ENCODE measurements at places on chromosomes 13 and 19.
A peak's percentile ranks its signal among the peaks of the same experiment; 100 is the strongest.

GRCh38 chr13:52169839-52170238, 10.4 kb upstream of the NEK3 start:
- no peak overlapping the region for H3K4me3 ChIP-seq
- no peak overlapping the region for H3K27ac ChIP-seq
- H3K36me3 ChIP-seq = no peaks in the 10 kb centered on the region

GRCh38 chr19:44772959-44773358, 4.7 kb upstream of the CBLC start:
- DNase-seq = no peak
- no peak overlapping the region for H3K27ac ChIP-seq
- no peak overlapping the region for H3K4me3 ChIP-seq

DNA sequence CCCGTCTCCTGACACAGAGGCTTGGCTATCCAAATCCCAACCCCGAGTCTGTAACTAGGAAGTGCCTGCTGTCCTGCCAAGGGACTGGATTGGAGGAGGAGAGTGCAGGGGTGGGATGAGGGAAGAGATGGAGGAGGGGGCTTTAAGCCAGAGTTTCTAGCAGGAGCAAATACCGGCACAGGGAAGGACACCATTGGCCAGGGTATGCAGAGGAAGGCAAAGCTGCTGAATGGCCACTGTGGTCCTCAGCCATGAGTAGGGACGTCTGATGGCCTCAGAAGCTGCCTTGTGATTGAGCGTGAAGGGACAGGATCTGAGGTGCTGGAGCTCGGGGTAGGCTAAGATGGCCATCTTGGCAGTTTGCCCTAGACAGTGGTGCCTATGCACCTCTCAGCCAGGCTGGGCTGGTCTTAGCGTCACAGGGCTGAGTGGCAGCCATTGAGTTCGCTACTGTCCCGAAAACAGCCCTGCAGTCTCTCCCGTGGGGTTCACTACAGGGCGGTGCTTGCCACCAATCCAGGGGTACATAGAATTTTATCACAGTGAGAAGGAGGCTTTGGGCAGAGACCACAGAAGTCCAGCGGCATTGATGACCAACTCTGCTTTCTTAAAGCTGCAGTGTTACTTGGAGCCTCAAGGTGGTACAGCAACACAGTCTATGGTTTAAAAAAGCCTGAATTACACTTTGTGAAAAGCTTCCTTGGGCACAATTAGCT, 61.8 kb downstream of the AKAP11 start:
- H3K27ac ChIP-seq = no peak overlapping the region
- peaks cover 16% of the 10 kb centered on the region for H3K4me1 ChIP-seq
- no peak overlapping the region for H3K4me3 ChIP-seq

DNA sequence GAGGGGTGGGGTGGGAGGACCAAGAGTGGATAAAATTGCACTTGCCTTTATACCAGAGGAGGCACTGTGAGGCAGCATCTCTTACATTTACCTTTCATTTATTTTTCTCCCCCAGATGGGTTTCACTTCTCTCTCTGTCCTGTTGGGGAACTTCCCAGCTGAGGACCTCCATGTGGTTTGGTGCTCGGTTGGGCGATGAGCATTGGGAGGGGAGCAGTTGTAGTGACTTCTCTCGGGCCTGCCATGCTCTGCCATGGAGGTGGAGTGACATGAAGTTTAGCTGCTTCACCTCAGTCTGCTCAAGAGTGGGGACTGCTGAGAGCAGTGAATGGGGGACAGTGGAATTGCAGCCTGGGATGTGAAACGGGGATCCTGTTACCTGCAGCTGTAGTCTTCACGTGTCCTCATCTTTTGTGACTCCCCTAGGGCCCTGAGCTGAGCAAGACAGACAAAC, 23.1 kb upstream of the CXCL17 start:
- H3K4me1 ChIP-seq = peaks cover 16% of the 10 kb centered on the region
- peak overlapping the region; percentile 39 for H3K27ac ChIP-seq
- DNase-seq = no peak
- H3K36me3 ChIP-seq = peaks cover 2% of the 10 kb centered on the region

DNA sequence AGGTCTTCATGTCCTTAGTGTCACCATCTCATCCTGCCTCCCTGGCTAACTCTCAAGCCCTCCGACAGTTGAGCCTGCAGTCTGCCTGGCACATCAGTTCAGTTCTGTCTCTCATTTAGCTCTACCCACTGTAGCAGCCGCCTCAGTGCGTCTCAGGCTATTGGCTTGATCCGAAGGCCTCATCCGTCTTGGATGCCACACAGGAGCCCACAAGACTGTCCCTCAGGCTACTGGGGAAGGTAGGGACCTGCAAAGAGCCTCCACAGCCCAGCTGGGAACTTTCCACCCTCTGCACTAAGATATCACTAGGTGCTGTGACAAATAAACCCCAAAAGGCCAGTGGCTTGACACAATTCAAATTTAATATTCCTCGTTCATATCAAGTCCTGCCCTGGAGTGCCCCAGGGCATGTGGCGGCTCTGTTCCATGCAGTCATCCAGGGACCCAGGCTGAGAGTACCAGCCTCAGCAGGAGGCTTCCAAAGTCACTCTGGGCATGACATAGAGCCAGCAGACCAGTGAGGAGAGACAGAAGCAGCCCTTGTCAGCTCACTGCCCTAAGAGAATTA, 5.7 kb downstream of the VSTM2B start:
- H3K27ac ChIP-seq = no peak overlapping the region
- no peak for DNase-seq
- H3K4me3 ChIP-seq = no peak overlapping the region
- H3K36me3 ChIP-seq = peaks cover 3% of the 10 kb centered on the region

GRCh38 chr13:112686987-112687386, 2.9 kb upstream of the ATP11A start:
- H3K4me3 ChIP-seq = no peak overlapping the region
- H3K27ac ChIP-seq = no peak overlapping the region
- H3K36me3 ChIP-seq = no peaks in the 10 kb centered on the region
- no peaks in the 10 kb centered on the region for H3K27me3 ChIP-seq
- peaks cover 21% of the 10 kb centered on the region for H3K4me1 ChIP-seq

DNA sequence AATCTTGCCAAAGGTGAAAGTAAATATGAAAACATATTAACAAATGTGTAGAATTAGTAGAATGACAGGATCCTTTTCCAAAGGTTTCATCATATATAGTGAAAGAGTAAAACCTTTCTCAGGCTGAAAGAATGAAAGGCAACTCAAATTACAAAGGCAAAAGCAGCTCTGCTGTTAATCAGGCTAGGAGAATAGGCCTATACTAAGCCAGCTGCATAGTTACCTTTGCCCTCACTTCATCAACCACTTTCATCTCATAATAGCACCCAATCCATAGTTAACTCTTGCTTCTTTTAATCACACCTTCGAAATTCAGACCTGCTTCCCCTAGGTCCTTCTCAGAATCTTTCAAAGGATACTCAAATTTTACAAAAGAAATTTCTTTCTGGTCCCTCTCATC, 1167.6 kb upstream of the ATXN8OS start:
- no peak overlapping the region for H3K4me3 ChIP-seq
- DNase-seq = no peak
- H3K27ac ChIP-seq = no peak overlapping the region
- H3K36me3 ChIP-seq = no peaks in the 10 kb centered on the region

DNA sequence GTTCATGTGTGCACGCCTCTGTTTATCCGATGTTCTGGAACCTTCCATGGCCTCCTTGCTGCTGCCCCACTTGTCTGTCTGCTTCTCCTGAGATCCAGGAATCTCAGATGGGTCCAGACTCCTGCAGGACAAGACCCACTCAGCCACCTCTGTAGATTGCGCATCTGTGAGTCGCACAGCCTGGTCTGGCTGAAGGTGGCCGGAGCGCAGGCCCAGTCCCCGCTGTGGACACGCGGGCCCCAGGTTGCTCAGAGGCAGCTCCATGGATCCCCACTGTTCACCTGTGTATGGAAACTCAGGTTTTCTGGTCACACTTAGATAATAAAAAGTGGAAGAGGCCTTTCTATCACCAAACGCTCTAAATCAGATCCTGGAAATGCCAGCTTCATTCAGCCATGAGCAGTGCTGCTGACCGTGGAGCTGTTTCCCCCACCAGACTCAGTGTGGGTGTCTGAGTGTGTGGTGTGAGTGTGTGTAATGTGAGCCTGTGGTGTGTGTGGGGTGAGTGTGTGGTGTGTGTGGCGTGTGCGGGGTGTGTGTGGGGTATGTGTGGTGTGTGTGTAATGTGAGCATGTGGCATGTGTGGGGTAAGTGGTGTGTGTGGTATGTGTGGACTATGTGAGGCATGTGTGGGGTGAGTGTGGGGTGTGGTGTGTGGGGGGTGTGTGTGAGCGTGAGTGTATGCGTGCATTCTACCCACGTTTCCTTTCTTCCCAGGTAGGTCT, 59.5 kb downstream of the MCF2L start:
- H3K27me3 ChIP-seq = no peaks in the 10 kb centered on the region
- H3K4me1 ChIP-seq = no peaks in the 10 kb centered on the region
- peak overlapping the region; percentile 24 for H3K27ac ChIP-seq
- no peak overlapping the region for H3K4me3 ChIP-seq
- no peaks in the 10 kb centered on the region for H3K36me3 ChIP-seq
- no peak for DNase-seq

- DNase-seq = no peak
- no peak overlapping the region for H3K27ac ChIP-seq
- H3K27me3 ChIP-seq = no peaks in the 10 kb centered on the region
- no peaks in the 10 kb centered on the region for H3K36me3 ChIP-seq
- H3K4me3 ChIP-seq = no peak overlapping the region
Observed at GRCh38 chr13:47459512-47459911, 541.6 kb downstream of the SUCLA2 start.

GRCh38 chr19:1807695-1808394, 4.2 kb downstream of the ATP8B3 start:
- no peaks in the 10 kb centered on the region for H3K36me3 ChIP-seq
- no peaks in the 10 kb centered on the region for H3K27me3 ChIP-seq
- no peak overlapping the region for H3K4me3 ChIP-seq
- no peak for DNase-seq
- peaks cover 9% of the 10 kb centered on the region for H3K4me1 ChIP-seq

DNA sequence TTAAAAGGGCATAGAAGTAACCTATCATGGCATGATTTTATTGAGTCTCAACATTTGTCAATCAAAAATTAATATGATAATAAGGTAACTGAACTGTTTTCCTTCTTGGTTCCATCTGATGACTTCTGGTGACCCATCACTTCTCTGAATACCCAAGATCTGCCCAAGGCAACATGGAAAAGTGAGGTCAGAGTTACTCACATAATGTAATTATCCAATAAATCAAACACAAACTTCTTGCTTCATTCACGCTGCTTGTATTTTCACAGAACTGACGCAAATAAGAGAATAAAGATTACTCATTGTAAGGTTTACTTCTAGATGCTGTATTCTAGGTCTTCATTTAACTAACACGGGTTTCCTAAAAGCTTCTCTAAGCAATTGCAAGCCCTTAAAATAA, 361.6 kb downstream of the RBM26 start:
- peaks cover 2% of the 10 kb centered on the region for H3K4me1 ChIP-seq
- peaks cover 29% of the 10 kb centered on the region for H3K27me3 ChIP-seq
- no peak for DNase-seq
- H3K27ac ChIP-seq = no peak overlapping the region
- H3K36me3 ChIP-seq = peaks cover 3% of the 10 kb centered on the region
- H3K4me3 ChIP-seq = no peak overlapping the region

DNA sequence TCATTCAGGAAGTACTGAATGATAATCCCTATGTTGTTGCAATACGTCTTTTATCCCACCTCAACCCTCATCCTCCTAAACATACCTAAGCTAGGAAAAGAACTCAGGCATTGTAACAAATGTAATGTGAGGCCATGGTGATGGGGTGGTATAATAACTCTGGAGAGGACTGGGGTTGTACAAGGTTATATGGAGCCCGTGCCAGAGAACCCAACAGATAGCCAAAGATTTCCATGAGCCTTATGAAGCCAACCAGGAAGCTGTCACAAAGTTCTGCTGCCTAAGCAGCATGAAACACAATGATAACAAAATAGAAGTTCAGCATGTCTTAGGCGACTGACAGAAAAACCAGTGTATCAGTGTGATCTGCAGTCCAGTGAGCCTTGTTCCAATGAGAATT, 394.1 kb upstream of the NBEA start:
- no peaks in the 10 kb centered on the region for H3K27me3 ChIP-seq
- no peaks in the 10 kb centered on the region for H3K36me3 ChIP-seq
- H3K4me1 ChIP-seq = no peaks in the 10 kb centered on the region
- no peak for DNase-seq
- no peak overlapping the region for H3K27ac ChIP-seq
